ENCODE measurements at places on chromosomes 2 and 18.

DNA sequence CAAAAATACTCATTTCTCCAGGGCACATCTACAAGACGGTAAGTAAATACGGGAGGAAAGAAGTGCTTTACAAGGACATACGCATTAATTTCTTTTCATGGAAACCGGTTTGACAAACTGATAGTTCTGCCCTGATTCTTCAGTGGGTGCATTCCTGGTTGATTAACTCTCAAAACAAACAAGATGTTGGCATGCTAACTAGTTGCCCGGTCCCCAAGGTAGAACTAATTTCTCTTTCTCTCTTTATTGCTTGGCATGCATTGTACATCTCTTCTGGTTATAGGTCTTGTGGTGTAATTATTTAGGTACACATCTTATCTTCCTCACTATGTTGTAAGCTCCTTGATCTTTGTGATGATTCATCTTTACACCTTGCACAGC, 46.9 kb upstream of the SPATS2L start:
- DNase-seq = no peak

- no peak for DNase-seq
Observed at GRCh38 chr2:105655244-105655643, 89.5 kb upstream of the NCK2 start.

DNA sequence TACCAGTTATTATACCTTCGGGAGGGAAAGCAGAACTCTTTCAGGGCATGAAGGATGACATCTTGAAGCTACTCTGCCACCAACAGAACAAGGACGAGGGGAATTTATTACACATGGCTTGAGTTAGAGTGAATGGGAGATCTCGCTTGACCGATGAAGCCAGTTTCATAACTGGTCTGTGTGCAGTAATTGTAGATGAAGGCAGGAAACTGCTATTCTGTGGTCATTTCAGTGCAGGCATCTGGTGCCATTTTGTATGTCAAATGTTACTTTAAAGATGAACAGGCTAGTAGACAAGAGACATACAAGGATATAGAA, 20.5 kb downstream of the GREB1 start:
- no peak for DNase-seq

- DNase-seq = no peak
Observed at GRCh38 chr2:125168442-125168841, 1143.4 kb downstream of the CNTNAP5 start.

GRCh38 chr2:30455114-30455738, 8.2 kb downstream of the LCLAT1 start:
- no peak for DNase-seq

DNA sequence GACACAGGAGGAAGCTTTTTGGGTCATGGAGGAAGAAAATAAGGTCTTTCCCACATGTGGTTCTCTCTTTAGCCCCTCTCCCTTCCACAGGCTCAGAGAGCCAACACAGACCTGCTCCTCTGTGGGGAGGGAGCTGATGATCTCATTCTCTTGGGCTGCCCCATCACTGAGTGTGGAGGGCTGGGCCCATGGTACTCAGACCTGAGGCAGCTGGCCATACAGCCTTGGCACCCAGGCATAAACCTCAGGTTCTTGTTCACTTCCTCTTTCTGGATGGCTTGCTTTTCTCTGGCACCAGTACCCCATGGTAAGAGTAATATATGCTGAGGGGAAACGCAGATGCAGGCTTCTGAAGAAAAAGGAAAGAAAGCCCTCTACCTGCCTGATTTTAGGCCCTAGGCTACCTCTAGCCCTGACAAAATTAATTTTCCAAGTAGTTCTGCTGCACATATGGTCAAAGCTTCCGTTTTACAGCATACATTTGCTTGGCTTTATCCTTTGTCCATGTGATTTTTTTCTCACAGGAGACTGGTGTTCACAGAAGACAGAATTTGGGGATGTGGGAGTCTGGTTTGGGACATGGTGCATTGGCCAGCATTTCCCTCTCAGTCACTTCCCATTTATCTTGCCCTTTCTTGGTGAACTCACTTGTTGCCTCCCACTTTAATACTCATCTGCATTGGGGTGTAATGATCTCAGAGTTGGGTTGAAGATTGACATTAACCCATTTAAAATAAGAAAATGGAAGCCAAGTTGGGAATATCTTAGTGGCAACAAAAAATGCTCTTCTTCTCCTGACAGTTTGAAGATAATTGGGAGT, 11.1 kb downstream of the DHRS9 start:
- peak; percentile 25 for DNase-seq

GRCh38 chr2:67215214-67216055, 181.7 kb upstream of the ETAA1 start:
- DNase-seq = no peak

DNA sequence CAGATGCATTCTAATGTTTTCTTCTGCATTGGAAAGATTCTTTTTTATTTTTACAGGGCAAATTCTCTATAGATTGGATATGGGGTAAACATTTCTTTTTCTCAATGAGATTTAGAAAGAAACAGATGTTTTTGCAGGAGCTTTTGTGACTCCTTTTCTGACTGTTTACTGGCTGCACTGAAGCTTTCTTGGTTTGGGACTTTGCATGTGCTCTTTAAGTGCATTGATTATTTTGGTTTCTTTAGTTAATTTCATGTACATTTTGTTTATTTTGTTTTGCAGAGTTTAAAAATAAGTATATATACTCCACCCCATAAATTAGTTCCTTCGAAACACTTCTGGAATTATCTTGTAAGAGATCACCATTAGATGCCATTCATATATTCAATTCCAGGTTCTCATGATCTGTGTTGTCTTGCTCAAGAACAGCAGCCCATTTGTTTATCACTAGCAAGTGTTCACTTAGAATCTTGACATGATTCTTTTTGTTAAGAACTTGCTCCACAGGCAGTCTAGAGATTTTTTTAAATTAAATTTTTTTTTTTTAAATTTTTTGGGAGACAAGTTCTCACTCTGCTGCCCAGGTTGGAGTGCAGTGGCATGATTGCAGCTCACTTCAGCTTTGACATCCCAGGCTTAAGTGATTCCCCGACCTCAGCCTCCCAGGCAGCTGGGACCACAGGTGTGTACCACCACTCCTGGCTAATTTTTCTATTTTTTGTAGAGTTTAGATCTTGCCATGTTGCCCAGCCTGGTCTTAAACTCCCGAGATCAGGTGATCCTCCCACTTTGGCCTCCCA, 233.7 kb downstream of the MYCN start:
- DNase-seq = no peak

DNA sequence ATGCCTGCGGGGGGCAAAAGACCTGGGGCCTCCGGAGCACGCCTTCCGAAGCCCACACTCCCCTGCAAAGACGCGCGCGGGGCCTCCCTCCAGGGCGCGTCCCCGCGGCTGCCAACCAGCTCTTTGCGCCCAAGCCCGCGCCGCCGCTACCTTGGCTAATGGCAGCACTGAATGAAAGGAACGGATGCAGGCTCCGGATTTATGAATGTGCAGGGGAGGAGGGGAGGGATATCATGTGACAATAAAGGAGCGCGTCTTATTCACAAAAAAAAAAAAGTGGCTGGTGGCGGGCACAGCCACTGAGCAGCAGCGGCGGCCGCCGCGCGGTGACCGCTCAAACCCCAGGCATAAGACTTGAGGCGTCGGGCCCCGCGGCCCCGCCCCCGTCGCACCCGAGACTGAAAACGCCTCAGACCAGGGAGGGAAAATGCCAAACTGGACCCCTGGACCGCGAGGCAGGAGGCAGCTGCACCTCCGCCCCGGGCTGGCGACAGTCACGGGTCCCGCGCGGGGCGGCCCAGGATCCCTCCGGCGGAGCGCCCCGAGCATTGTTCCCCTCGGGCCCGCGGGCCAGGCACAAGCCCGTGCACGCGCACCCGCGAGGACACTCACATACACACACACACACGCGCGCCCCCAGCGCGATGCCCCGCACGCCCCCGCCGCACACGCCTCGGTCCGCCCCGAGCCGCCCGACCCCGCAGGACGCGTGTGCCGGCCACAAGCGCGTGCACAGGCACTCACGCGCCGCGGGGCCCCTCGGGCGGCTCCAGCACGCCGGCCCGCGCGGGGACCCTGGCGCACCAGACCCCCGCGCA, 1.6 kb downstream of the SPRED2 start:
- peak; percentile 76 for DNase-seq

- no peak for DNase-seq
Observed at GRCh38 chr18:13313006-13313686, 94.6 kb downstream of the LDLRAD4 start.

- DNase-seq = no peak
Observed at GRCh38 chr2:177983183-177983788, 89.3 kb downstream of the PDE11A start.

GRCh38 chr18:32036506-32037180, 18.0 kb downstream of the RNF125 start:
- DNase-seq = no peak

DNA sequence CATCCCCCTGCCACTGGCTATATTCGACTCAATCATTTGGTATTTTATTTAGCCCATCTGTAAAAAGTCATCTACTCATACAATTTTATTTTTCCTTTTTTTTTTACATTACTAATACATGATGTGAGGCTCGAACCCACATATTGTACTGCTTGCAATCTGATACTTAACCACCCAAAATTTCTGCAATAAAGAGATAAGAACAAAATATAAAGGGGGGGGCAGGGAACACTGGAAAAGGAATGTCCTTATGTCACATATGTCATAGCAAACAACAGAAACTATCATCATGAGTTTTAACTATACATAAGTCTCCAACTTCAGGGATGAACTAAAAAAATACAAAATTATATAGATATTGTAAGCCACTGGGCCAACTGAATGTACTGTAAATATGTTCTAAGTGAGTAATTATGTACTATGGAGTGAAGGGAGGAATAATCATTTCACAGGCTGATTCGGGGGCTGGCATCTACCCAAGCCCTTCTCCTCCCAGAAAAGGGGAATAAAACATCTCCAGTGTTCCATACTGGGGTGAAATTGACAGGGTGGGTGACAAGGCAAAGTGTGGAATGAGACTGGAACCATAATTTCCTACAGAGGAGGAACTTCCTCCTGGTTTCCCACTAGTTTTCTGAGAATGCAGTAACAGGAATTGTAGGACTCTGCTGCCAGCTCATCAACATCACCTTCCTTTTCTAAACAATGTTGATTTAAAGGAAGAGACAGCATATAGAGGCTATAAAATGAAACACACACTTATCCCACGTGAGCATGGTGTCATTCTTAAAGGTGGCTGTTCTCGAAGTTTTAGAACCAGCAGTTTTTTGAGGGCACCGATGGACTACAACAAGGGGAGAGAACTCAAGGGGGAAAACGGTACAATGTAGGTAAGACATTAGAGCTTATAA, 79.5 kb downstream of the FARSB start:
- DNase-seq = no peak

DNA sequence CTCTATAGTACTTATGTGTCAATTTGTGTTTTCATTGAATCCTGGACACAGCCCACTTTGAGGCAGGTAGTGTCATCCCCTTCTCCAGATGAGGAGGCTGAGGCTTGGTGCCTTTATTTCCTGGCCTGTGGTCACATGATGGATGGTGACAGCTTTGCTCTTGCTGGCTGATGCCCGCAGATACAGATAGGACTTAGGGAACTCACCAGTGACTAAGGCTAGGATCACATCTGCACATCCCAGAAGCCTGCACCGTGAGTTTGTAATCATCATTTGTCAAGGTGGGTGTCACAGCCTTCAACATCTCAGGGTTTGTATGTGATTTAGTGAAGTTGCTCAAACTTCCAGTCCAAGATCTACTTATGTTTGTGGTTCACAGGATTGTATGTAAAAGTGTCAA, 295.1 kb upstream of the RAB12 start:
- no peak for DNase-seq

- no peak for DNase-seq
Observed at GRCh38 chr2:191946471-191947182, 99.7 kb upstream of the CAVIN2 start.

- DNase-seq = no peak
Observed at GRCh38 chr18:49650426-49650891, 88.6 kb downstream of the LIPG start.

DNA sequence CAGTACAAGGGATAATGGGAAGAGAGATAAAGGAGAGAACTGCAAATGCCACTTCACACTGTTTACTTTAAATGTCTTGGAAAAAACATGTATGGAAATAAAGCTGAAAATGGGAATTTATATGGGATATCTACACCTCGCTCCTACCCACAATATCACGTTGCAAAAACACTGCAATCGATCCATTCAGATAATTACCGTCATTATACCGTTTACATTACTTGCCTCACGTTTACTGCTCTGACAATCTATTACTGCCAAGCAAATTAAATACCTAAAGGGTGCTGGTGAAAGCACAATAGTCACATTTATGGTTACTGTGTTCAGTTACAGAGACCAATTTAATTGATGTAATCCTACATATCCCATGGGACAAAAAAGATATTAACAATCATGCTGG, 214.7 kb upstream of the LYPD1 start:
- DNase-seq = no peak

DNA sequence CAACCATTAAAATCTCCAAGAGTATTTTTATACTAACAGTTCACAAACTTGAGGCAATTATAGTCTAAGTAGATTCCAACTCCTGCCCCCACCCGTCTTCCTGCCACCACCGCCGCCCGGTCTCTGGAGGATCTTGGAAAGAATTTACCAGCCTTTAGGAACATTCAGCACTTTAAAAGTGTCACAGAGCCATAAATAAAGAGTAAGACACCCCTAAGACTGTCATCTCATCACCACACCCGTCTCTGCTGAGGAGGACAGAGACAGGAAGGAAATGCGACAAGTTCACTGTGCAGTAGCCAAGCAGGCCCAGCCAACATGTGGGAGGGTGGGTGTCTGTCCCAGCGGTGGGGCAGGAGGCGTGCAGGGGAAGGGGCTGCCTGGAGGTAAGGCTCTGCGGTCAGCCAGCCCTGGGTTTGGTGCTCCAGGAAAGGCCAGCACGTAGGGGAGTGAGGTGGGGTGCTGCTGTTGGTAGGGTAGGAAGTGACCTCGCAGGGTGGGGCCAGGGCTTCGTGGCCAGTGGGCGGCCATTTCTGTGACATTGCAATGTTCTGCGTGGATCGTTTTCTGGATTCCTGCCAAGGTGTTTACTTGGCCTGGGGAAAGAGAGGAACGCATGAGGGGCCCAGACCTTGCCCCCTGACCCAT, 111.6 kb downstream of the FAM210A start:
- DNase-seq = peak; percentile 71

- DNase-seq = no peak
Observed at GRCh38 chr18:51461956-51462355, 264.5 kb upstream of the MEX3C start.

DNA sequence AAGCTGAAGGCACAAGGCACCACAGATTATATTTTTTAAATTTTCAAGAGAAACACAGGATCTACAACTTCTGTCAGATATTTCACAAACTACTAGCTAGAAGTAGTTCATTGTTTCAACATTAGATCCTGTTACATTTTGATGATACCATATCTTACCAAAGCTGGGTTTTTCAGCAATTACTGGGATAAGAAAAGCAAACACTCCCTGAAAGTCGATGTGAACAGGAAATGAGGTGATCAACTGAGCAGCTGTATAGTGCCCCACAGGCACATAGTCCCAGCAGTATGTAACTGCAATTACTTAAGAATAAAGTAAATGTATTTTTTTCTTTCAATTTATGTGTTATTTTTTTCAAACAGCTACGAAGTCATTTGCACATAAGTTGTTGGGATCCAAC, 103.5 kb downstream of the DNER start:
- DNase-seq = no peak
